Lung microvascular endothelial cell (primary cell): ENCODE measurements at places on chromosomes 3 and 15. TPM values are rescaled to one million over a fixed set of nuclear protein-coding genes. Genes with fewer than 3 reads are reported as not detected.

DNA sequence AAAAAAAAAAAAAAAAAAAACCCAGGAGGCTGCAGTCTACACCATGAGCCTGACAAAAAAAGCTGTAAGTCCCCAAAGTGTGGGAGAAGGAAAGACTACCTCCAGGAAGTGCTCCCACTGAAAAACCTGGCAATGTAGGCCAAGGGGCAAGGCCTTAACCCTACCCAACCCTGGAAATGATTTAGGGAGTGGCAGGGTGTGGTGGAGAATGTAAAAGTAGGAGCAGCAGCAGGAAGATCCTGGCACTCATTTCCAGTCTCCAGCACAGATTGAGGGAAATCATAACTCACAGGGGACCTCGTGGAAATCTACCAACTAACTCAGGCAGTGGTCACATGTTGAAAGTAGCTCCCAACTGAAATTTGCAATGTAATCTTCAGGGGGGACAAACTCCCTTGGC is 839.5 kb downstream of the EPHA3 start:
- no peak for DNase-seq

GRCh38 chr3:14897266-14897665 is 50.1 kb upstream of the NR2C2 start:
- DNase-seq, result no peak

- no peak for DNase-seq
Observed at GRCh38 chr3:43497422-43497821, 124.4 kb downstream of the ANO10 start.

Gene KLF13
- total RNA-seq, result 17.4 and 31.7 TPM in 2 replicates

GRCh38 chr3:40103829-40104228 is 205.7 kb upstream of the EIF1B start:
- no peak for DNase-seq

DNA sequence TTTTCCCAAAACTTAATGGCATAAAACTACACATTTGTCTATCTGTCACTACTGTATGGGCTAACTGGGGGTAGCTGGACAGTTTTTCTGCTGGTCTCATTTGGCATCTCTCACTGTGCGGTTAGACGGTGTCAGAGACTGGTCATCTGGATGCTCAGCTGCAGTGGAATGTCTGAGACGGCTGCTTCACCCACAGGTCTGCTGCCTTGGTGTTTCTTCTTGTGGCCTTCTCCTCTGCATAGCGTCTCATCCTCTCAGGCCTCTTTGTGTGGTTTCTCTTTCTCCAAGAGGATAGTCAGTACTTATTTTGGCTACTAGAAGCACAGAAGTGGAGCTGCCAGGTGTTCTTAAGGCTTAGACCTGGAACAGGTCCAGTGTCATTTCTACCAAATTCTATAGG is 35.9 kb upstream of the GOLGA6L9 start:
- no peak for DNase-seq

DNA sequence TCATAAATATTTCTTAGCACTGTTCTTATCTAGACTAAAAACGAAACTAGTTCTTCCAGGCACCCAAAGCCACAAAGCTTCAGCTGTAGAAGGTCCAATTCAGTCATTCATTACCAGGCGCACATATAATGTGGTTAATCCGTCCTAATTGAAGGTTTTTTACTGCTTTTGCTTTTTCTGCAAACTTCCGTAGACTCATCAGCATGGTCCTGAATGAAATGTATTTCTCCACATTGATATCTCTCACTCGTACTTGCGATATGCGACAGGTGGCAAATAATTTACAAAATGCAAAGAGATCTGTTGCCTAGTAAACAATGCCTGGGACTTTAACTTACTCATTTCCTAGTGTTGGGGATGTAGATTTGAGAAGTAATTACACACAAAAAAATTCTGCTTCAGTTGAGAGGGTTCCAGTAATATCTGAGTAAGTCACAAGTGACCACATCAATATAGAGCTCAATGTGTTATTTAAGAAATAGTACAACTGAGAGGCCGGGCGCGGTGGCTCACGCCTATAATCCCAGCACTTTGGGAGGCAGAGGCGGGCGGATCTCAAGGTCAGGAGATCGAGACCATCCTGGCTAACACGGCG is 75.0 kb upstream of the MBNL1 start:
- no peak for DNase-seq

Gene RBPMS2
- total RNA-seq, result under 0.01 TPM in 2 replicates

Gene LSG1
- 48.6 and 54.6 TPM in 2 replicates for total RNA-seq

Gene MYZAP
- total RNA-seq, result 49.7 and 86.3 TPM in 2 replicates

DNA sequence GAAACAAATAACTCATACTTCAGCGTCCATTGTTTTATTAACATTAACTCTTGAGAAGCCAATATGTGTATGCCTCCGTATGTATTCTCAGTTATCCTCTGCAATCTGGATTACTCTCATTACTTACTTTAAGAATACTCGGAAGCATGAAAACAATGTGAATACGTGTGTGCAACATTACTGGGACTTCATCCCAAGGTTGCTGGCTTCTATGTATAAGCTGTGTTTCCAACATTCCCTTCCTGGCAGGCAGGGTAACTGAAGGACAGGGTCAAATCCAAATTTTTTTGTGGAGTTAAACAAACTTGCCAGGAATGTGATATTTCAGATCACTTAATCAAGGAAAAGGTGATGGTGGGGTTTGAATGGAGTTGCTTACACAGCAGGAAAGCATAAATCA is 34.5 kb upstream of the NR1I2 start:
- DNase-seq, result no peak

Gene SPINK8
- total RNA-seq, result not detected in 2 replicates

- DNase-seq, result no peak
Observed at GRCh38 chr15:58795825-58796224, 24.7 kb downstream of the MINDY2 start.

Gene CEP70
- 7.6 and 13.9 TPM in 2 replicates for total RNA-seq

Gene GOLGA8T
- under 0.01 TPM in 1 of 2 replicates, not detected in the other for total RNA-seq

DNA sequence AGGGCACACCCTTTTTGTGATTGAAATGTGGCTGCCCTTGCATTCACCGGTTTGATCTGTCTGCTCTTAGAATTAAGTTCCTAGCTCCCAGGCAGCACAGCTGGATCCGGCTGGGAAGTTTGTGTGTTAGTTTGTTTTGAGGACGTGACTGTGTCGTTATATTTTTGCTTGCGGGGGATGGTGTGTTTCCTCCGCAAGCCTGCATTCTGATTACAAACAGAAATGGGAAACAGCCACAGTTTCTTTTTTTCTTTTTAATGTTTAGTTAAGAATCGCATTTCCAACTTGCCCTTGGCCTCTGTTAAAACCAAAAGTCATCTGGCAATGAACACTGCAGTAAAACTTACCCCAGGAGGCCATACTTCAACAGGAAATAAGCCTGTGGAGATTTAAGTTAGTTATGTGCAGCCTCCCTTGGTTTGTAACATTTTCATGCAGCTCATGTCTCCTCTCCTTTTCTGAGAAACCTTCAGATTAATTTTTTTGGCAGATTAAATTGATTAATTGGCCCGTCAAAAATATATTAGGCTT is 888 bp downstream of the TMOD3 start:
- peak; percentile 48 for DNase-seq

- no peak for DNase-seq
Observed at GRCh38 chr3:16335772-16336645, 71.0 kb downstream of the OXNAD1 start.

- DNase-seq, result no peak
Observed at GRCh38 chr3:70244422-70244821, 68.0 kb downstream of the MDFIC2 start.

DNA sequence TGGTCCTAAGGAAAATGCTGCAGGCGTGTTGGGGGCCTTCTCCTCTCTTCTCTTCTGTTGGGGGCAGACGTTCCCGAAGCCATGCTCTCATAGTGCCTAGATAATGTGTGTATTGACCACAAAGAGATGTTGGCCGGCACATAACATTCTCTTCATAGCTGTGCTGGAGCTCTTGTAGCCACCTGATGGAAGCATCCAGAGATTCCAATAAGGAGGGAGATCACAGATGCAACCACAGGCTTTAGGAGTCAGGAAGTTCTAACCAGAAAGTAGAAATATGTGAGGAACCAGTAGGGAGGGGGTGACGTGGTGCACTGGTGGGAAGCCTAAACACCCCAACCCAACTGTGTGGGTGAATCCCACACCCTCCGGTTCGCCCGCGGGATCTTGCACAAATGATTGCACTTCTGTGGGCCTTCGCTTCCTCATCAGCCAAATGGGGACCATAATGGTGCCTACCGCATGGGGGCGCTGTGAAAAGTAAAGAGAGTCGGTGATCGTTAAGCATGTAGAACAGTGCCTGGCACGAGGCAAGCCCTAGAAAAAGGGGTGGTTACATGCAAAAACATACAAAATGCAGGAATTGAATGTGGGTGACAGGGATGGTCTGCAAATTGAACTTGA is 87.8 kb downstream of the TOP2B start:
- DNase-seq, result no peak
